ENCODE measurements at places on chromosomes 7 and 10.

GRCh38 chr10:74799721-74800221 is 26.6 kb upstream of the KAT6B start:
- DNase-seq = peak; percentile 75

GRCh38 chr10:17516376-17516775 is 62.0 kb upstream of the ST8SIA6 start:
- no peak for DNase-seq

- DNase-seq = no peak
Measured at GRCh38 chr10:97514344-97514743, 15.6 kb downstream of the UBTD1 start.

DNA sequence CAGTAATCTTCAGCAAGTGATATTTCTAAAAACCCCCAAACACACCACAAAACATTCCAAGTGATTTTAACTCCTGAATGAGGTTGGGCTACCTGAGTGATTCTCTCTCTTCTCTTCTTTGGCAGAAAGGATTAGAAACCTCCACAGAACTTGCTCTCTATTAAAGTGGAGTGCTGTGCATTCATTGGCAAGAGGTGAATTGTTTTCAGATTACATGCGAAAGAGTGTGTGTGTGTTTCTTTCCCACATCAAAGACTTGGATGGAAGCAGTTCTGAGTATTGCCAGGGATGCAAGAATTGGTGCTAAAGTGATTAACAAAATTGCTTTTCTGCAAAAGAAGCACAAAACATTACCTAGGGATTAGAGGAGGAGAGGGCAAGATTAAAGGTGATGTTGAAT is 13.1 kb upstream of the FBXW4 start:
- no peak for DNase-seq

GRCh38 chr7:108196004-108196403 is 65.8 kb upstream of the LAMB4 start:
- DNase-seq = peak; percentile 30

GRCh38 chr10:65723525-65723924 is 1202.3 kb upstream of the LRRTM3 start:
- DNase-seq = no peak

DNA sequence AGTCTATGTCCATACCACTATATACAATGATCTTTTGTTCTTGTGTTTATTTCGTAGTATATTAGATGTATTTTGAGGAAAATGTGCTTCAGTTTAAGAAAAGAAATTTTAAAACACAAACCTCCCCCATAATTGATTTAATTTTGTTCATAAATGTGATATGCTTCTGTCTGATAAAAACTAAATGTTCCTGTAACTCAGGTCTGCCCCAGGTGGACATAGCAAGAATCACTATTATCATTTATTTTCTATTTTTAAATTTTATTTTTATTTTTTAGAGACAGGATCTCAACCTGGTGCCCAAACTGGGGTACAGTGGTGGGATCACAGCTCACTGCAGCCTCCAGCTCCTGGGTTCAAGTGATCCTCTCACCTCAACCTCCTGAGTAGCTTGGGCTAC is 43.2 kb downstream of the BEND7 start:
- DNase-seq = peak; percentile 5

DNA sequence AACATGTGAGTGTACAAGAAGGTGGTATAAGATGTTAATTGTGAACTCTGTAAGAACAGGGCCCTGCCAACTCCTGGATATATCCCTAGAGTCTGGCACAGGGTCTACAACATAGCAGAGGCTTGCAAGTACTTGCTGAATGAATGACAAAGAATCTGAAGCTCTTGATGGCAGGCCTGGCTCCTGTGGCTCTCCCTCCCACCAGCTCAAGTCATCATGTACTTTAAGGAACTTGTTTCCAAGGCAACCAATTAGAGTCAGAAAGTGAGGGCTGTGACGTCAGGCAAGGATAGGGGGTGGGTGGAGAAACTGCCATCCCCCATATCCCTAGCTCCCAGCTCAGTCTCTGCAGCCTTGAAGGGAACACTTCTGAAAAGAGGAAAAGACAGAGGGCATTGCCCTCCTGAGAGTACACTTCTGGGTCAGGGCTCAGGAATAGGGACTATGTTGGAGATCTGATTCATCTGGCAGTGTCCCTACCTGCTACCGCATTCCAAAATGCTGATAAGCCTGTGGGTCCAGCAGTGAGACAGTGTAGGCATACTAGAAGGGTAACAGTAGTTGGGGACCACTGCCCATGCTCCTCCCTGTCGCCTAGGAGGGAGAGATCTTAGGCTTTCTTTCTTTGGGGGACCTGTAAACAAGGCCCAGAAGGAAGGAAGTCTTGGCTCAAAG is 34.6 kb upstream of the BTRC start:
- DNase-seq = peak; percentile 11

- peak; percentile 26 for DNase-seq
Measured at GRCh38 chr7:139930286-139930965, 101.4 kb downstream of the TBXAS1 start.

- DNase-seq = no peak
Measured at GRCh38 chr10:1137499-1138163, 81.4 kb downstream of the WDR37 start.

- DNase-seq = no peak
Measured at GRCh38 chr7:20980232-20980631, 193.5 kb upstream of the SP8 start.

DNA sequence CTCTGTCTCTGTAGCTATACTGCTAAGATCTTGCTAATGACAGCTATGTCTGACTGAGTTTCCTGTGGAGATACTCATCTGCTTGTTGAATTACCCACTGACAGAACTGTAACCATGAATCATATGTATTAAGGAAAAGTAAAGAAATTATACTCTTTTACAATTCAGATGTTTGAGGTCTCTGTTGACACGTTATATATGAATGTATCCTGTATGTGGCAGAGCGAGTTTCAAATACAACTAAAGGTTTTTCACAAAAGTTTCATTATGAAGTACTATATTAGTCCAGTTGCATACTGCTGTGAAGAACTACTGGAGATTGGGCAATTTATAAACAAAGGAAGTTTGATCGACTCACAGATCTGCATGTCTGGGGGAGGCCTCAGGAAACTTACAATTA is 232.5 kb downstream of the CDK14 start:
- DNase-seq = no peak

- DNase-seq = no peak
Measured at GRCh38 chr10:71635867-71636266, 83.7 kb downstream of the C10orf105 start.

- no peak for DNase-seq
Measured at GRCh38 chr7:116843378-116843777, 19.0 kb upstream of the CAPZA2 start.

GRCh38 chr7:45893996-45894664 is 5.8 kb downstream of the IGFBP1 start:
- no peak for DNase-seq

- DNase-seq = no peak
Measured at GRCh38 chr10:61166065-61166464, 222.1 kb upstream of the RHOBTB1 start.

All from cardiac fibroblast (primary cell).